ENCODE measurements at places on chromosomes 16 and 17.

DNA sequence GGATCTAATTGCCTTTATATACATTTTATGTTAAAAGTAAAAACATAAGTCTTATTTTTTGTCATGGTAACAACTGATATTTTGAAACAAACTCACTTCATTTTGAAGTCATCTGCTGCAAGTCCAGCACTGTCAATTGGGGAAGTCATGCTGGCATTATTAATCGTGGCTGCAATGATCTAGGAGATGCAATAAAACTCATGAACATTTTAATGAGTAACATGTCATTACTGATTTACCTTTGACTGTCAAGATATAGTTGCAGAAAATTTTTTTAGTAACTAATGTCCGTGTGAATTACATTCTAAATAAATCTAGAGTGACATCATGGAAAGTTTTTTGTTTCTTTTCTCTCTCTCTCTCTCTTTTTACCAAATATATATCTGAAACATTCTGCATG lies 17.3 kb upstream of the KRT24 start:
- DNase-seq, result no peak

DNA sequence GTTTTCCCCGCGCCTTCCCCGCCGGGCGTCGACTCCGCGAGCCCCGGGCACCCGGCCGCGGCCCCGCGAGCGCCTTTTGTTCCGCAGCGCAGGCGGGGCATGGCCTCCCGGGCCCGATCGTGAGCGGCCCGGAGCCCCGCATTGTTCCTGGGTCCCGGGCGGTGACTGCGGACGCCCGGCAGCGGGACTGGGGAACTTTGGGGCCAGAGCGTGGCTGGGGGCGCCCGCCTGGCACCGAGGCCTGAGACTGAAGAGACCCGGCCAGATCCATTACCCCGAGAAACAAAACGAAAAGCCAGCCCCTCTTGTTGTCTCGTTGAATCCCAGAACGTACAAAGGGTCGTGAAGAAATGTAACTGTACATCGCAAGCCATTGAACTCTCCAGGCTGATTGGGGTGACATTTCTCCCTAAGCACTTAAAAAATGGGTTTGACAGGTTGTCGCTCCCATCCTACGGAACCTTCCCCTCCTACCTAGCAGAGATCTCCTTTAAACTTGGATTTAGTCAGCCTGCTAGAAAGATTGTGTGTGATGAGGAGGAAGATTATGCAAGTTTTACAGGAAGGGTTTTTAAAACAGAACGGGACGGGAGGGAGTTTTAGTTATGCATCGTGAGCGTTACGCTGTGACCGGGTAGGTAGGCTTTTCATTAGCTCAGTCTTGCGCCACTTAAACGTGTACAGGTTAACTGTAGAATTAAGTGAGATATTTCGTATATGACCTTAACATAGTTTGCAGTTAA lies 825 bp downstream of the METTL9 start:
- DNase-seq, result no peak

DNA sequence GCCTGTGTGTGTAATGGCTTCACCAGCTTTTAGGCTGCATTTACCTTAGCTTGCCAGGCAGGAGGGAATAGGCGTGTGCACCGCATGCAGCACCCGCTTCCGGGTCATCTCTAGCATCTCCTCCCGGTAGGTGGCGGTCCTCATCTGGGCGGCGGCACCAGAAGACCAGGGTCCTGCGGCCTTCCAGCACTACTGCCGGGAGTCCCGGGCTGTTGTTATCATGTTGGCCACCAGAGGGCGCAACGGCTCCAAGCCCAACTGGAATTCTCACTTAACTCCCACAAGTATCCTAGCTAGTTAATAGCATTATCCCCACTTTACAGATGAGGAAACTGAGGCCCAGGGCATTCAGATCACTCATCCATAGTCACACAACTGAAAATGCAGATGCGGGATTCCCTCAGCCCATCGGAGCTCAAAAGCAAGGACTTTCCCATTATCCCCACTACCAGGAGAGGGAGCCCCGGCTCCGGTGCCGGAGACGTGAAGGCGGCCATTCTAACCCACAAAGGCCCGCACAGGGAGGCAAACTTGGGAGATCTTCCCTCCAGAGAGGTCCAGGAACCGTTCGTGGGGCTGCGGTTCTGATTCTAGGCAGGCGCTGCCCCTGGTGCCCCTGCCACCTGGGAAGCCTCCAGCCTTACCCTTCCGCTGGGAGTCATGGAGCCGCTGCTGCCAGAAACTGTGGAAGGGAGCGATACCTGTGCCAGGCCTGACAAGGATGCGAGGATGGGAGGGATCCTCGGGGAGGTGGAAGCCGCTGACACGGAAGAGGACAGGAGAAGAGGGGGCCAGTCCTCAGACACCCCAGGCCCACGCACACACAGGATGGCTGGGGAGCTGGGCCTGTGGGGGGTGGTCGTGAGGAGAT lies 23.9 kb downstream of the LGALS9 start:
- DNase-seq, result peak; percentile 46

GRCh38 chr16:53743149-53743566 lies 39.2 kb downstream of the FTO start:
- DNase-seq, result no peak

- DNase-seq, result no peak
These were observed 114.8 kb downstream of the GNAO1 start for GRCh38 chr16:56305956-56306565.

DNA sequence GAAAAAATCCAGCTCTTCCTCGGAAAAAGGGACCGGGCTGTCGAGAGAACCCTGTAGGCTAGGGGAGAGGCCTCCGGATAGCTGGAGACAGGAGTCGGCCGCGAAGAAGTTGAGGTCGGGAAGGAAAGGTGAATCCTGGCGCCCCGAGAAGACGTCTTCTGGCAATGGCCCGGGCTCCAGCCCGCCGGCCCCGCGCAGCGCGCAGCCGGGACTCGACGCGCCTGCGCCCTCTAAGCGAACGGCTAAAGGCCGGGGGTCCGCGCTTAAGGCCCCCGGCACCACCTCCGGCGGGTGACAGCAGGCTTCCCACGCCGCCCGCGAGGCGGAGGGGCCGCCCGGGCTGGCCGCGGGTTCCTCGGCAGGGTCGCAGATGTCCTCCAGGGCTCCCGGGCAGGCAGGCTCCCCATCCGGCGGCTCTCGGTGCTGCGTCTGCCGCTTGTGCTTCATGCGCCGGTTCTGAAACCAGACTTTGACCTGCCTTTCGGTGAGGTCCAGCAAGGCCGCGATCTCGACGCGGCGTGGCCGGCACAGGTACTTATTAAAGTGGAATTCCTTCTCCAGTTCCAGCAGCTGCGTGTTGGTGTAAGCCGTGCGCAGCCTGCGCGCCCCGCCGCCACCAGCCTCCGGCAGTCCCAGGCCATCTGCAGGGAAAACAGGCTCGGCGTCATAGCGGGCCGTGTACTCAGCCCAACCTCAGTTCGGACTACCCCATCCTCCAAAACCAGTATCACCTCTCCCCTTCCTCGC lies 1.6 kb downstream of the HOXB2 start:
- DNase-seq, result peak; percentile 28

GRCh38 chr17:42185621-42185930 lies 324 bp upstream of the HCRT start:
- DNase-seq, result no peak

DNA sequence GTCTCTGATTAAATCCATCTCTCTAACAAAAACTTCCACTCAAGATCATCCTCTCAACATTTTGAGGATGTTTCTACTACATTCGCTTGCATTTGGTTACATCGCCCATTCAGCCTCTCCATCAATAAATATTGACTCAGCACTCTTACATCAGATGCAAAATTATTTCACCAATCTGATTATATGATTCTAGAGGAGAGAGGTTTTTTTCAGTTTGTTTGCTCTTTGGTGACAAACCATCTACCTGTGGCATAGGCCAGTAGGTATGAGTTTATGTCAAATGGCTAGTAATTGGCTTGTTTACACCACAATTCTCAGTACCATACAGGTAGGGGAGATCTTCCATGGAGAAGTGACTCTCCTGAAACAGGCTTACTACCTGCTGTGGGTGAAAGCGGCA lies 52.3 kb downstream of the TOX3 start:
- DNase-seq, result no peak

DNA sequence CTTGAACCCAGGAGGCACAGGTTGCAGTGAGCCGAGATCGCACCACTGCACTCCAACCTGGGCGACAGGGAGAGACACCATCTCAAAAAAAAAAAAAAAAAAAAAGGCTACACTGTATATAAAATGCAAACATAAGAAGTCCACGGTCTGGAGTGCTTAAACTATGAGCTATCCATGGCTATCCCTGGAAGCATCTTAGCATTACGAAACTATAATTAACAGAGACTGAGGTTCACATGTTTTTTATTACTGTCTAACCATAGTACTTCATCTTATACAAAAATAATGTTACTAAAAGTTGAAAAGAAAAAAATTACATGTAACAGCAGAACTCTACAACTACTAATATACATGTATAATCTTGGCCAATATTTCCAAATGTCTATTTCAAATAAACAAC lies 32.8 kb downstream of the HELZ start:
- no peak for DNase-seq

DNA sequence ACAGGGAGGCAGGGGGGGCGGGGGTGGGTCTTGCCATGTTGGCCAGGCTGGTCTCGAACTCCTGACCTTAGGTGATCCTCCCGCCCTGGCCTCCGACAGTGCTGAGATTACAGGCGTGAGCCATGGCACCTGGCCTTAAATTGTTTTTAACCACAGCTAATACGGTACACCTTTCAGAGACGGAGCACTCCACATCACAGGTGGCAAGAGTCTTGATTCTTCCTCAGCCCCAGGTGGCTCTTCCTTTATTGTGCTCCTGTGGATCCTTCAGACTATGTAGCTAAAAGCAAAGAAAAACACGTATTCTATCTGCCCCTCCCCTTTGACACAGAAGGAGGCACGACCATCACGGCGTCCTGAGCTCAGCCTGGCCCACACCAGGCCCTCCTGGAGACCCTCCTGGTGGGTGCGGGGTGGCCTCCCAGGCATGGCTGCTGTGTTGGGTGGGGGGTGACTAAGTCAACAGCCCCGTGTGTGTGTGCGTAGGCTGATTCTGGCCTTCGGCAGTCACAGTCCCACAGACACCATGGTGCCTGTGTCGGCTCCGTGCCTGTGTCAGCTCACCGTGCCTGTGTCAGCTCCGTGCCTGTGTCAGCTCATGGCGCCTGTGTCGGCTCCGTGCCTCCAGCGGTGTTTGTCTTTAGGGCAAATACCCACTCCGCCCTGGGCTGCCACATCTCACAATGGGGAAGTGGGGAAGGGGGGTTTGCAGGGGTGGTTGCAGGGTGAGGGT lies 10.8 kb upstream of the SECTM1 start:
- DNase-seq, result no peak

DNA sequence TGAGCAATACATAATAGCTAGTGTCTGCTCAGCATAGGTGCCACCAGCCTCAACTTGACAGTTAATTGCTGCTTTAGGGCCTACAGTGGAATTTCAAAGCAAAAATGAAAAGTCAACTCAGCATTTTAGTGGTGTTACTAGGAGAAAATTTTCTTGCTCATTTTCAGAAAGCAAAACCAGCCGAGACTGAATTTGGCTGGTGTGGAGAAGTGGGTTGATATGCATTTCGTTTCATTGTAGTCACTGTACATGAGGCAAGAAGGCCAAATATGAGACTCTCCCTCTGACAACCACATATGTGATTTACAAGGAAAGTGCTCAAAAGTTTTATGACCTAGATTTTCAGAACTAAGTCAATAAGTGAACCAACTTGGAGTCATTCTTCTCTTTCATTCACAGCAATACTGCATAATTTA lies 54.0 kb downstream of the DUSP14 start:
- DNase-seq, result no peak

GRCh38 chr16:89277641-89278341 lies 60.3 kb downstream of the ZNF778 start:
- DNase-seq, result no peak

DNA sequence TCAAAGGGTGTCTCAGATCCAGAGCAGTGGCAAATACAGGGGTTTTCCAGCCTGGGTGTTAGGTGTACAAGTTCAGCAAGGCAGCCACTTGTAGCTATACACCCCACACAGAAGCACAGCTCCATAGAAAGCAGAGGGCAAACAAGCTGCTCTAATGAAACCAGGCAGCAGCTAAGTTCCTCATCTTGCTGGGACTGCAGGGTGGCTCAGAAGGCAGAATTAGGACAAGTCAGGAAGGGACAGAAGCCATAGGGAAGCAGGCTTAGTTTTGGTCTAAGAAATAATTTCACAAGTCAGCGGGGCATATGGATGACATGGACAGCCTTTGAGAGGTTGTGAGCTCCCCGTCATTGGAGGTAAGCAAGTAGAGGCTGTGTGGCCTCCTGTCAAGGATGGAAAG lies 23.7 kb downstream of the CNGB1 start:
- no peak for DNase-seq

- no peak for DNase-seq
These were observed 69.7 kb downstream of the TANC2 start for GRCh38 chr17:63035695-63036094.

DNA sequence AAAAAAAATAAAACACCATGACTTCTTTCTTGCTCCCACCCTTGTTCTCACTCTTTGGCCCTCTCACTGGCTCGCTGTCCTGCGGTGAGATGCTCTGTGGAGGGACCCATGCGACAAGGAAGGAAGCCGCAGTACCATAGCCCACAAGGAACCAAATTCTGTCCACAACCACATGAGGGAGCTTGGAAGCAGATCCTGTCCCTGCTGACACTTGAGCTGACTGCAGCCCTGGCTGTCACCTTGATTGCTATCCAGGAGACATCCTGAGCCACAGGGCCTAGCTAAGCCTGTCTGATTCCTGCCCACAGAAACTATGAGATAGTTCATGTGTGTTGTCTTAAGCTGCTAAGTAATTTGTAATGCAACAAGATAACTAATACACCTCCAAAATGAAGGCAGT lies 4.8 kb upstream of the MT2A start:
- no peak for DNase-seq

GRCh38 chr16:77359065-77359502 lies 75.8 kb downstream of the ADAMTS18 start:
- no peak for DNase-seq

- no peak for DNase-seq
These were observed 12.8 kb downstream of the ZNF778 start for GRCh38 chr16:89230255-89230654.

DNA sequence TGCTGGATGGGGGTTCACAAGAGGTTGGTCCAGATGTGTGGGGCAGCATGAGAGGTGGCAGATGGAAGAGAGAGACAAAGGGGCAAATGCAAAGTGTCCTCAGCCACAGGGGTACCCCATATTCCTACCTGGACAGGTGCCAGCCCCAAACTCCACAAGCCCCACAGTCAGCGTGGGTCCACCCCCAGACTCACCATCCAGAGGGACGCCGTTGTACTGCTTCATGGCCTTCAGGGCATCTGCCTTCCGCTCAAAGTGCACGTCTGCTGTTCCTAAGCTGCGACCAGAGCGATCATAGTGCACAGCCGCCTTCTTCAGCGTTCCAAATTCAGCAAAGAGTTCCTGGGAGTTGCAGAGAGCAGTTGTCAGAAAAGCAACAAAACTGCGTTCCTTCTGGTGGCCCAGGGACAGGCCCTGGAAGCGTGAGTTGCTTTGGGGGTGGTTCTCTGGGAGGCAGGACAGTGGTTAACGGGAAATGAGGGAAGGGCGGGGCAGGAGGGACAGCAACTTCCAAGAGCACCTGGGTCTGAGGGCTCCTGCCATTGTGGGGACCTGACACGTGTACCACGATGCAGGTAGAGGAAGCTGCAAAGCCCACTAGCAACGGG lies 2.3 kb downstream of the ALYREF start:
- no peak for DNase-seq
